ENCODE measurements at places on chromosomes 3 and 15.

DNA sequence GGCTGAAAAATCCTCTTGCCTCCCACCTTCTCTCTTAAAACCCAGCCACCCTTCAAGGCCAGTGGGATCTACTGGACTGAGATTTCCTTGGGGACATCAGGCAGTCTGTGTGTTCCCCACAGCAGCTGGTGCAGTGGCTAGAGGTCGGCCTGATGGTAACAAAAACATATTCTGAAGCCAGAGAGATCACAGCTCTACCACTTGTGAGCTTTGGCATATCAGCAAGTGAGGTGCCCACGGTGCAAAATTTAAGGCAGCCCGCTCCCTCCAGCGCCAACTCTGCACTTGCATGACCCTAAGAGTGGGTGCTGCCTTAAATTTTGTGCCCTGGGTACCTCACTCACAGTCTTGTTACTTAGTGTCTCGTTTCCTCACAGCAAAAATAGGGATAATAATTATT is 97.2 kb downstream of the MESD start:
- no peak for DNase-seq

GRCh38 chr3:155231792-155232191 is 61.7 kb downstream of the STRIT1 start:
- DNase-seq = no peak

GRCh38 chr15:28943146-28943545 is 57.4 kb downstream of the APBA2 start:
- DNase-seq = no peak

- no peak for DNase-seq
Observed at GRCh38 chr3:125119752-125120378, 64.1 kb upstream of the HEG1 start.

- no peak for DNase-seq
Observed at GRCh38 chr3:9078561-9079240, 115.4 kb upstream of the RAD18 start.

GRCh38 chr3:185813205-185813604 is 11.6 kb downstream of the IGF2BP2 start:
- DNase-seq = no peak

- DNase-seq = no peak
Observed at GRCh38 chr15:80689716-80690115, 5.4 kb upstream of the ABHD17C start.

DNA sequence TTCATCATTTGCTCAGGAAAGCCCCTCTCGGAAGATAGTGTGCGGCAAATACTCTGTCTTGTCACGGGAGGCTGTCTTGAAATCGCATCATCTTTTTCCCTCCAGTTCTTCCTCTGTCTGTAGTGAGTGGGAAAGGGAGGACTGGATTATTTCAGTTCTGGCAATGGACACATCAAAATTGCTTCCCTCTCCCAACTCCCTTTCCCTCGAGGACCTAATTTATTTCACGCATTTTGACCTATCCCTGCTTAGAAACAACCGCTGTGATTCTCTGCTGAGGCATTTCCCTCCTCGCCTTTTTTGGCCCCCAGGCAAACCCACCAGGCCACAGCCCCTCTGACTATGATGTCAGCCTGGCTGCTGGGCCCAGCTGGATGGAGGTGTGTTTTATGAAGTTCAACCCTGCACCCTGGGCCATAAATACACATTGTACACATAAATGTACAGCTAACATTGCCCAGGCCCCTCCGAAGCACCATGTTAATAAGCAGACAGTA is 138.7 kb upstream of the LRTM1 start:
- no peak for DNase-seq

GRCh38 chr3:10253731-10254130 is 5.5 kb downstream of the TATDN2 start:
- no peak for DNase-seq

GRCh38 chr3:88150371-88150770 is 612 bp downstream of the C3orf38 start:
- no peak for DNase-seq

GRCh38 chr15:76941636-76942035 is 10.1 kb downstream of the RCN2 start:
- DNase-seq = no peak

DNA sequence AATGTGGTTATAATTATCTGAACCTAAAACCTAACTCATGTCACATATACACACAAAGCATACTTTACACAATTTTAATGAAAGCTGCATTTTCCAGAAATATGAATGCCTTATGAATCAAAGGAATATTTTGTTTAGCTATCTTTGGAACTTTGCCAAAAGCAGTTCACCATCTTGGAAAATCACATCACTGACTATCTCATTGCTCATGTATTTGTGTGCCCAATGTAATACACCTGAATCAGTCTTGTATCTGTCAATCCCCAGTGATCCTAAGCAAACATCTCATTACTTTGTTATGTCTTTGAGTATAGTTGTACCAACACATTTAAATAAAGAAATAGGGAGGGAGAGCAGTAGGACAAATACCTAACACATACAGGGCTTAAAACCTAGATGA is 15.6 kb upstream of the CD47 start:
- no peak for DNase-seq

DNA sequence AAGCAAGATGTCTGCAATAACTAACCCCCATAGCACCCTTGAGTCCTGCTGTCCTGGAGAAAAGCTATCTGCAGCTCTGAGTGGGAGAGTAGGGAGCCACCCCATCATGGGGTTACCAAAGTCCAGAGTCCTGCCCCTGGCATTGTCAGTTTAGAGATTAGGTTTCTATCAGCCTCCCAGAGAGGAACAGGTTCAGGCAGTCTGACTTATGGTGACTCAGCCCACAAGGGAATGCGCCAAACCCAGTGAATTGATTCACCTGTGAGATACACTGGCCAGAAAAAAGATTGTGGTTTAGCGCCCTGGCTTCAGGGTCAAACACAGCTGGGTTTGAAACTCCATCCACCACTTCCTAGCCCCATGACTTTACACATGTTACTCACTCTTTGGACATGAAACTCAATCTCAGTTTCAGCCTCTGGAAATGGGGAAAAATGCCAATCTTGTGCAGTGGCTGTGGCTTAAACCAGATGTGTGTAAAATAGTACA is 263.6 kb upstream of the HES1 start:
- DNase-seq = no peak

DNA sequence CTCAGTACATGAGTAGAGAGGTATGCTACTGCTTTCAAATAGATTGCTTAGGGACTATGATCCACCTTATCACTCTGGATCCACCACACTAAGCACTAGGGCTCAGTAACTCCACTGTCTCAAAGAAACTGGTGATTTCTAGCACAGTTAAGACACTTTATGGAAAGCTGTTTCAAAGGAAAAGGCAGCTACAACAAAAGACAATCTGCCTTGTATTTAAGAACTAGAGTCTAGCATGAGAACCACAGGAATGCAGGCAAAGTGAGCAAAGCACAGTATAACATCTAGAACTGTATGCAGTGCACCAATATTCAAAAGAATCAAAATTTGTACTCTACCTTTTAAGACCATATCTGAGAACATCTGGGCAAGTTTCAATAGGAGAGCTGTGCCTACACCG is 17.9 kb downstream of the TFRC start:
- DNase-seq = no peak

DNA sequence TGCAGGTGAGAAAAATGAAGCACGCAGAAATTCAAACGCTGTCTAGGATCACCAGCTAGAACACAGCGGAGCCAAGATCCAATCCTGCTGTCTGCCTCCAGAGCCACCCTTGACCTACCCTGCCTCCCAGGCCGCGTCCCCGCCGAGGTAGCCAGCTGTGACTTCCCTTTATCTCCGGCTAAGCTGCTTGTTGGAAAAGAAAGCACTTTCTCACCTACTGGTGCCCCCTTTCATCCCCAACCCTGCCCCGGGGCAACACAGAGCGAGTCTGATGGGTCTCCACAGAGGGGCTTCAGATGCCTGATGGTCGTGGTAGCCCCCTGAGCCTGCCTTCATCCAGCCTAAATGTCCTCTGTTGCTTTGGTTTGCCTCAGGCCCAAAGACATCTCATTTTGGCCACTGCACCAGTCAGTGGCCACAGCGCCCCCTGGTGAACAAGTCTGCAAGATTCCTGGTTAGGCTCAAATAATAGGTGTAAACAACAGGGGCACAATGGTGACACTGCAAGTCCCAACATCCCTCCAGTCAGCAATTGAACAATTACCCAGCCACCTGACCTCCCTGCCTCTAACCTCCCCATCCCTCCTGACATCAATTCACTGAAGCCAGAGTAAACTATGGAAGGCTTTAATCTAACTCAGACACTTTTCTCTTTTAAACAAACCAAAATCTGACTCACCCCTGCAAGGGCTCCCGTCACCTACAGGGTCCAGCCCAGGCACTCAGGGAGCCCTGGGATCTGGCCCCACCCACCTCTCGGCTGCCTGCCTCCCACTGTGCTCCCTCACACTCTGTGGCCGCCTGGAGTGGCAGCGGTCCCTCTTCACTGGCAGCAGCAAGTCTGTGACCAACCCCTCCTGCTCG is 27.3 kb upstream of the BCL2L10 start:
- DNase-seq = peak; percentile 66
